ENCODE measurements at places on chromosomes 5 and 9.
A peak's percentile ranks its signal among the peaks of the same experiment; 100 is the strongest.

- peak; percentile 72 for DNase-seq
Observed at GRCh38 chr5:56838409-56839039, 23.2 kb downstream of the MAP3K1 start.

DNA sequence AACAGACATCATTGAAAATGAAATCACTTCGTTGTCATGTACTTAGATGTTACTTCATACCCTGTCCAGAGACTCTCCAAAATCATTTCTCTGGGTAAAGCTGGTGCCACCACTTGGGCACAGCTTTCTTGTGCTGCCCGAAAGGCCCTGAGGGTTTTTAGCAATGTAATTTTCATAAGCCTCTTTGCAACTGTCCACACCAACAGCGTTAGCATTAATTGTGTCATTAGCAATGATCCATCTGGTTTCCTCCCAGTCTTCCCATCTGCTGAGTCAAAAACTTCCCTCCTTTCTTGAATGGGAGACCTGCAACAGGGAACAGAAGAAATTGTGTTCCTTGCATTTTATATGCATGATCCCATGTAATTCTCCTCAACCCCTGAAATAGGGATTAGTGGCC lies 8.6 kb upstream of the MSX2 start:
- DNase-seq: no peak

GRCh38 chr5:78162253-78162862 lies 132.1 kb downstream of the AP3B1 start:
- DNase-seq: peak; percentile 53

DNA sequence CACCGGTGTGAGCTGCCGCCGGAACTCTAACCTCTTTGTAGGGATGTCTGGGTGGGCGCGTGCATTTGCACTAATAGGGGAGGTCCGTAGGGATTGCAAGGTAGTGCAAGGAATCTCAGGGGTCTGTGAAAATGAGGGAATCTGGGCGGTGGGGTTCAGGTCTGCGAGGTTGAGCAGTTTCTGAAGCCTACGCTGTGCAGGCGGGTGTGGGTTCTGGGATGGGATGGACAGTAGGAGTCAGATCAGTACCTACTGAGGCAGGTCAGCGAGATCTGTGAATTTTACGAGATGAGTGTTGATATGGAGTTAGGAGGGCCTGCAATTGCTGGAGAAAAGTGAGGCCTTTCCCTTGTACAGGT lies 856 bp upstream of the ATOSB start:
- DNase-seq: no peak

- DNase-seq: peak; percentile 4
Observed at GRCh38 chr5:101943784-101944183, 352.3 kb downstream of the SLCO4C1 start.

GRCh38 chr5:148820461-148821395 lies 5.7 kb upstream of the ADRB2 start:
- peak; percentile 71 for DNase-seq

GRCh38 chr5:157026789-157027424 lies 32.0 kb downstream of the HAVCR1 start:
- no peak for DNase-seq

DNA sequence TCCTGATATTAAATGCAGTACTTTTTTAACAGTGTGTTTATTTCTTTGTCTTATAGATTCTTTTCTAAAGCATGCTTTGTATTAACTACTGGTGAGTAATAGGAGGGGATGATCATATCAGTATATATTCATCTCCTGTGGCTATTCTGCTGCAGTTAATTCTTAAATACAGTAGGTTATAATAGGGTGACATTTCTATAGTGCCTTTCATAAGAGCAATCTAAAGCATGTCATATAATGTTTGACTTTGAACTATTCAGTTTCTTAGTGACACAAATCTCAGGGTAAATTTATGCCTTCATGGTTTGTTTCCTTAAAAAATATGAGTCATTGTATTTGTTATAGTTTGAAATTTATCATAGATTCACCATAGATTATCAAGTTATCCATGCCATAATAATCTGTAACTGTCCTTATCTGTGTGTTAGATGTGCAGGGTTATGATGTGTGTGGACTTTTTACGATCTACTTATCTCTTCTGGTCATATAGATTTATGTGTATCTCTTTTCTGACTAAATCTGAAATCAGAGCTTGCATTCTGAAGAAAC lies 1019.5 kb downstream of the NR2F1-AS1 start:
- DNase-seq: peak; percentile 64

GRCh38 chr5:36491856-36492255 lies 114.5 kb upstream of the SLC1A3 start:
- DNase-seq: no peak

- DNase-seq: peak; percentile 78
Observed at GRCh38 chr9:35820076-35820475, 5.2 kb upstream of the HINT2 start.

DNA sequence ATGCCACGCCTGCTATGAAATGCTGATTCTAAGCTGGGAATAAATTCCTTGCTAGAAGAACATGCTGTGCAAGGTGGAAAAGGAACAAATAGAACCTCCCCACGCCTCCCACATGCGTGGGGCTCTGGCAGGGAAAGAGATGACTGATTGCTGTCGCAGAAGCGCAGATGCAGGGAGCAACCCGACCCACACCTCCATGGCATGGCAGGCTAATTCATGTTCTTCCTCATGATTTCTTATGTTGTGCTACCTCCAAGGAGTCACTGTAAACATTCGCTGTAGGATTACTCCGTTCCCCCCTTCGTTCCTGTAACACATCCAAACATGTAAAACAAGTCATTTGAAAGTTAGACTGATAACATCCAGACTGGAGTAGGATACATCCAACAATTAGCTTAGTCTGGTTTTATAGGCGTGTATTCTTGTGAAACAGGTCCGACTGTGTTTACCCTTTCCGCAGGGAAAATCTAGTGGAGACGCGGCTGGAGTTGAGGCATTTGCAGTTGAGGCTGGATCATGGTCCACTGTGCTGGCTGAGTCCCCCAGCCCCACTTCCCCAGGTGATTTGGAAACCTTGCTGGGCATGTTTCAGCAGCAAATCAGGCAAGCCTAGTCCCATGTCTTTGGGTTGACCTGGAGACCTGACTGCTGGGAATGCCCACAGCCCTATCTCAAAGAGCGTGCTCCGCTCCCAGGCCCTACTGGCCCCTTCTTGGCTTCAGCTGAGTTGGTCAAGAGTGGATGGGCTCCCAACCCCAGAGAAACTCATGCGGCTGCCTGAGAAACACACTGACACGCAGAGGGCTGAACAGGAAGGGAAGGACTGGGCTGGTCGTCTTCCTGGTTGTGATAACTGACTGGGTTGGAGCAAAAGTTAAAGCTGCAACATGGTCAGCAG lies 24.8 kb upstream of the ANKRD33B start:
- no peak for DNase-seq

- DNase-seq: peak; percentile 16
Observed at GRCh38 chr9:21141427-21141882, at the start of gene IFNW1. Gene IFNW1, minus strand, starts transcription at chr9:21141832. Its CDS starts 262 bp downstream, at chr9:21141570.

DNA sequence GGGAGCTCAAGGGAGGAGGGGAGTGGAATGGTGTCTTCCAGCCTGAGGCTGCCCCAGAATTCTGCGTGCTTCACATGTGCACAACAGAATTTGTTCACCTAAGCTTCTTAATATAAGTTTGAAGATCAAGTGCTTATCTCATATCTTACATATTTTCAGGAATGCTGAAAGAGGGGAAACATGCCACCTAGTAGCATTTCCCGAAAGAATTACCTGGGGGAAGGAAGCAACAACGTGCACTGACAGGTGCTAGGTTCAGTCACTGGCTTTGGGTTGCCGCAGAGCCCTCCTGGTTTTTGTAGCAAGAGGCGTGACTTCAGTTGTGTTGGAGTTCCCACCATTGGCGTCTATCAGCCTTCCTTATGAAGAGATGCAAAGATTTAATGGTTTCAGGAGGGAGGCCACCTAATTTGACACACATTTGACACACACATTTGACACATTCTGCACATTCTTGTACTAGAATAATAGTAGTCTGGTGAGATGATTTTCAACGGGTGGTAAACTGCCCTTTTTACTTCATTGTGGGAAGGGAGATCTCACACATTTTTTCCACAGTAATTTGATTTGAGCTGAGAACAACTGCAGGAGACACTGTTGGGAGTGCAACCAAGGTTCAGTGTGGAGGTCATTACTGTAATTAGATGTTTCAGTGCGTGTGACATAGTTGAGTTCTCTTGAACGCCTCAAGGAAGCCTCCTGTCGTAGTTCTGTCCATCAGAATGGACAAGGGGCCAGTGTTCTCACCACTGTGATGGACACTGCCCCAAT lies 481.3 kb downstream of the CCDC171 start:
- DNase-seq: no peak

- DNase-seq: no peak
Observed at GRCh38 chr9:35656348-35656747, 1.5 kb downstream of the RMRP start.

DNA sequence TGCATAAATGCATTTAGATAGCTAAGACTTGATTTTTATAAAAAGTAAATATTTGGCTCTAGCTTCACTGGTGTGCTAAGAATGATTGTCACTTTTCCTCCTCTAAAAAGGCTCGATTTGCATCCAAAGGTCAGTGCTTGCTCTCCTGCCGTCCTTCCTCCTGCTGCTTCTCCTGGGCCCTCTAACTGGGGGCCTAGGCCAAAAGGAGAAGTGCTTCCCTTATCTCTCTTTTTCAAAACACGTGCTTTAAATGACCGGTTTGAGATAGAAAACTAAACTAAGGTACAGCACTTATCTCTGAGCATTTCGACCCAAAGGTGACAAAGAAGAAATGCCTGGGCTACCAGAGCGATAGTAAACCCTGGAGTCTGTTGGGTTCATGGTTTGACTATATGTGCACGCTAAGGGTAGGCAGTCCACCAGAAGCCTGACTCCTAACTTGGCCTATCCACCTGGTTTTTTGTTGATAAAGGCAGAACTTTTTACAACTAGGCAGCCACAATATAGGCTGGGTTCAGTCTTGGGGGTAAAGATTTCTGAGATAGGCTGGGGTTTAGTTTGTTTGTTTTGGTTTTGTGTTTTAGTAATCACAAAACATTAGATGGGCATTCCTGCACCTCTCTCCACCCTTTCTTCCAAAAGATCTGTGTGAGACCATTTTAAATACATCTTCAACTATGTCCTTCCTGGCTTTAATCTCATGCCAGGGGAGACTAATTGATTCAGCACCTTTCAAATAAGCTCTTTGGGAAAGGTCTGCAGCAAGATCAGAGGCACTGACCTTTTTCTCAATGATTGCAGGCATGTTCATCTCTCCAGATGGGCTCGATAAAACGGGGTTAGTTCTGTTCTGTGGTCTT lies 3.8 kb downstream of the NR2F1-AS1 start:
- no peak for DNase-seq

DNA sequence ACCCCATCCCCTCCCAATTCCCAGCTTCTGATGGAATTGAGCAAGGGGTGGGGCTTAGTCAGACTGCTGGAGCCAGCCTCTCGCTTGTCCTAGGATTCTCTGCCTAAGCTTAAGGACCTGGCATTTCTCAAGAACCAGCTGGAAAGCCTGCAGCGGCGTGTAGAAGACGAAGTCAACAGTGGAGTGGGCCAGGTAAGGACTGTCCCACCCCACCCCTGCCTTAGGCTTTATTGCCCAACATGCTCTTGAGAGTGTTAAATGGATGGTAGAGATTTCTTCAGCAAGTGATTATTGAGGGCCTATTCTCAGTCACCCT lies 1.1 kb downstream of the SLC35A4 start:
- peak; percentile 28 for DNase-seq

DNA sequence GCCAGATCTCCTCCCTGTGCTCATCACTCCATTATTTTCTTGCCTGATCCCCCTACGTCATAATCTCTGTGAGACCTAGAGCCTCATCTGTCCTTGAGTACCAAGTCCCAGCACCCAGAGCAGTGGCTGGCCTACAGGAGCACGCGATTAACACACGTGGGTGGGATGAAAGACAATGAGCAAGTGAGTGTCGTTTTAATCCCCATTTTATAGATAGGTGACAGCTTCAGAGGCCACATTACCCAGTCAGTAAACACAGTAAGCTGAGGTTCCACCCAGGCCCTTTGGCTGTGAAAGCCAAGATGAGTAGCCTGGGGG lies 17.3 kb downstream of the TRUB2 start:
- DNase-seq: no peak

DNA sequence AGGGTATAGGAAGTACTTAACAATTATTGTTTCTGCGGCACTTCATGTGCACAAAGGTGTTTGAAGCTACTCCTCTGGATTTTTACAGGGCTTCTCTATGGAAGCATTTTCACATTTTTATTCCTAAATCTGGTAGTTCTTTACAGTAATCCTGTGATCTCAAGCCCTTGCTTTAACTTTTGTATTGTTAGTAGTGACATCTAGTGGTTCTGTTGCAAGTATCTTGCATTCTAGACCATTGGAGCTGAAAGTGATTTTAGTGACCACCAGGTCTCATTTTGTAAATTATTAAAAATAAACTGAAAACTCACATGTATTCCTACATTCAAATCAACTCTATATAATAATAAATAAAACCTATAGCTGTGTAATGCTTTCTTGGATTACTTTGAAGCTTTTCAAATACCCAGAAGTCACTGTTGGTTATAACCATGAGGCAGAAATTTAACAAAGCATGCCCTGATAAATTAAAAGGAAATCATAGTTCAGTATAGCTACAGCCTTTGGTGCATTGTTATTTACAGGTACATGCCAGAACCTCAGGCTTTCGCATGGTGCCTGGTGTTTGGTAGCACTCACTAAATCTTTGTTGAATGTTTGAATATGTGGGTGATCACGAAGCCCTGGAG lies 18.9 kb downstream of the RPS23 start:
- DNase-seq: peak; percentile 53

DNA sequence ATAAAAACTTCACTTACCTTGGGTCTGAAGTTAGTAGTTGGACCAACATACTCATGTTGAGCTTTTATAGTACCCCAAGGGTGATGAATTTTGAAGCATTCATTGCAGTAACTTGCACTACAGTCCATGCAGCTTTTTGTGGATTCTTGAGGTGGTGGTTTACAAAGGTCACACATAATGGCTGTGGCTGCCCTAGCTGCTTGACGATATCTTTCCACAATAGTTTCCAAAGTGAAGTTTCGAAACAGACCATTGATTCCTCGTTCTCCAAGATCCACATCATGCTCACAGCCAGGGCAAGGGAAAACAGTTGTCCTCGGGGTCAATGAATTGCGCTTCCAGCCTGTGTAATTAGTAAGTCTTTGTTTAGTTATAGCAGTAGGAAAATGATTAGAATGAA lies 22.7 kb downstream of the TRIM36 start:
- DNase-seq: no peak
